DND-41 (cell line): ENCODE measurements at places on chromosomes 13 and 19.

- DNase-seq: no peak
Measured at GRCh38 chr13:36981156-36981743, 17.9 kb downstream of the ALG5 start.

DNA sequence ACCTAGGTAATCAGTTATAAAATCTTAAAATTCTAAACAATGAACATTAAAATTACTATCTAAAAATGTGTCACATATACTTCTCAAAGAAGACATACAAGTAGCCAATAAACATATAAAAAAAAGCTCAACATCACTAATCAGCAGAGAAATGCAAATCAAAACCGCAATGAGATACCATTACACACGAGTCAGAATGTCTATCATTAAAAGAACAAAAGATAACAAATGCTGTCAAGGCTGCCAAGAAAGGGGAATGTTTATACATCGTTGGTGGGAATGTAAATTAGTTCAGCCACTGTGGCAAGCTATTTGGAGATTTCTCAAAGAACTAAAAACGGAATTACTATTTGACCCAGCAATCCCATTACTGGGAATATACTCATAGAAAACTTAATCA, 310.3 kb upstream of the EDNRB start:
- DNase-seq: no peak

GRCh38 chr19:16671652-16672274, 10.8 kb downstream of the TMEM38A start:
- no peak for DNase-seq

DNA sequence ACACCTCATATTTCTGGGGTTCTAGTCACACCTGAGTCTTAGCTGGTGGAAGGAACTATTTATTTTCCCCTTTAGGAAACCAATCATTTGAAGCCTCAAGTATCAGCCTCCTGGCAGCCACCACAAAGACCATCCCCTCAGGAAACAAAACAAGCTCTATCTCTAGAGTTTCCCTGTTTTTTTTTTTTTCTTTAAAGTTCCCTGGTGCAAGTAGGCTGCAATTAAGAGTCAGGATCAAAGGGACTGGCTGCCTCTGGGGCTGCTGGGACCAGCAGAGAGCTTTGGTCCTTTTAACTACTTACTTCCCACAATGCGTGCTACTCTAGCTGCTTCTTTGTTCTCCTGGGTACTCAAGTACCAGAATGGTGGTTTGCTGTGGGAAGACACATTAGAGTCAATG, 11.4 kb downstream of the MBNL2 start:
- no peak for DNase-seq

GRCh38 chr13:80513196-80513595, 172.3 kb upstream of the SPRY2 start:
- no peak for DNase-seq

DNA sequence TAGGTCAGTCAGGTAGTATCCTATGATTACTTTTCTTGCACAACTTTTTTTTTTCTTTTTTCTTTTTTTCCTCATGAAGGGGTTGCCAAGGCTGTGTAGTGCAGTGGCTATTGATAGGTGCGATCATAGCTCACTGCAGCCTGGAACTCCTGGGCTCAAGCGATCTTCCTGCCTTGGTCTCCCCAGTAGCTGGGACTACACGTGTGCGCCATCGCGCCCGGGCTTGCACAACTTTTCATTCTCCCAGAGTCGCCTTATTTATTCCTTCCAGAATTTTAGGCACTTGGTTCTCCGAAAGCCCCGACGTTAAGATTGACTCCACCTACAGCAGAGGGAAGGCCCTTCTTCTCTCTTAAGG, 867 bp upstream of the ZNF613 start:
- DNase-seq: no peak

GRCh38 chr13:72025836-72026235, 158.8 kb upstream of the DACH1 start:
- no peak for DNase-seq

- DNase-seq: peak; percentile 73
Measured at GRCh38 chr19:51441410-51442390, 16.6 kb downstream of the SIGLEC8 start.
